ENCODE measurements at places on chromosomes 5 and 9.

GRCh38 chr5:176785184-176786145 lies 24.9 kb upstream of the UNC5A start:
- DNase-seq: no peak

- no peak for DNase-seq
Observed at GRCh38 chr9:82170866-82171265, 182.3 kb downstream of the SPATA31D1 start.

DNA sequence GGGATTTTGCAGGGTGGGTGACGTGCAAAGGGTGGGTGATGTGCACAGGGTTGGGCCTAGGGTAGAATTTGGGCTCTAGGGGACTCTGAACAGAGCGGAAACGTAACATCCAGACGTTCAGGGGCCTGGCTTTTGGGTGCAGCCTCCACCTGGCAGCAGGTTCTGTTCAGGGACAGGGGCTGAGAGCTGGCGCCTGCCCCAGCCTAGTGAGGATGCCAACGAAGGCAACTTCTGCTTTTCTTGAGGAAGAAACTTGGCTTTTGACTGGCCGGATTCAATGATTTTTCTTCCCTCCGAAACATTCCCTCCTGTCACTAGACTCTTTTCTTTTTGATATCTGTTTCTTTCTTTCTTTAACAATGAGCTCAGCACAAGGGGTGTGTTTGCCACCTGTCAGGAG lies 38.6 kb upstream of the SLC6A19 start:
- DNase-seq: no peak

- no peak for DNase-seq
Observed at GRCh38 chr5:125257997-125258396, 511.6 kb upstream of the ZNF608 start.

GRCh38 chr5:122719991-122720746 lies 54.7 kb upstream of the SNX2 start:
- no peak for DNase-seq

- DNase-seq: no peak
Observed at GRCh38 chr9:126838895-126839294, 21.5 kb upstream of the ZBTB34 start.

DNA sequence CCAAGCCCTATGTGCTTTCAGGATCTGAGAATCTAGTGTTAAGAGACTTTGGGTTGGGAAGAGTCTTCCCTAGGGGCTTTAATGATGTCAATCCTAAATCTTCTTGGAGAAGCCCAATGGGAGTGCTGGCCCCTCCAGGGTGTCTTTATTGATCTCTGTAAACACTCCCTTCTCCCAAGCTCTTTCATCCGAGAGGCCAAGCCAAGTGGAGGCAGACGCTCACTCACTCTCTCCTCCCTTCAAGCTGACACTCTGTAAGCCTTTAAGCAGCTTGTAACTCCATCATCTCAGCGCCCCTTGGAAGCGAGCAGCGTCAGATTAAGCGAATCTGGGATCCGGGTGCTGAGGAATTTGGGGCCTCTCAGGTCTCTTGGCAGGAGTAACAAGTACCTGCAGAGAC lies 37.7 kb downstream of the SPARC start:
- no peak for DNase-seq

GRCh38 chr5:6220346-6221088 lies 157.8 kb downstream of the MED10 start:
- DNase-seq: no peak

DNA sequence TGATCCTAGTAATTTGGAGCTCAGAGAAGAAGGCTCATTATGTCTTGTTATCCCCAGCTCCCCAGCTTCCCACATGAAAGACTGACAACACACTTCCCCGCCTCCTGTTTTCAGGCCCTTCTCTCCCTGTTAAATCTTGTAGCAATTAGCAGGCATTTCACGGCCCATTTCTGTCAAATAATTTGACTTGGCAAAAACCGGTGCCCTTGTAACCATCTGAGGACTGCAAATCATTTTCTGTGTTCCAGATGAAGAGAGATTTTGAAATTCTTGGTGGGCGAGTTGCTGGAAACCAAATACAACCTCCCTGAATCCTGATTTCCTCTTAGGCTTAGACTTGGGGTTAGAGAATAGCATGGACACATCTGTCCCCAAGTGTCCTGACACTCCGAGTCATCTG lies 109.7 kb downstream of the MSX2 start:
- no peak for DNase-seq

DNA sequence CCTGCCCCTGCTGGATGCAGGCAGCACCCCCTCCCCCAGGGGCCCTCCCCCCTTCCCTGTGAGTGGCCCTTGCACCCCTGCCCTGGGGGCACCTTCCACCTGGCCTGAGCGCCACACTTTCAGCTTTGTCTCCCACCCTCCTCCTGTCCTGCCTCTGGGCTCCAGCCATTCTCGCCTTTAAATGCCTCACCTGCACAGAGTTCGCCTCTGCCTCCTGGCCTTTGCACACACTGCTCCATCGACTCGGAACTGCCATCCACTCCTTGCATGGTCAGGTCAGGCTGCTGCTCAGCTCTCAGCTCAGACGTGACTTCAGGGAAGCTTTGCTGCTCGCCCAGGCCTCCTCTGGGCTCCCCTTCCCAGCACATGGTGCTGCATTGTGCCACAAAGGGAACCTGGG lies 10.2 kb downstream of the FAM163B start:
- no peak for DNase-seq

- DNase-seq: no peak
Observed at GRCh38 chr5:174430940-174431339, 293.4 kb upstream of the MSX2 start.

DNA sequence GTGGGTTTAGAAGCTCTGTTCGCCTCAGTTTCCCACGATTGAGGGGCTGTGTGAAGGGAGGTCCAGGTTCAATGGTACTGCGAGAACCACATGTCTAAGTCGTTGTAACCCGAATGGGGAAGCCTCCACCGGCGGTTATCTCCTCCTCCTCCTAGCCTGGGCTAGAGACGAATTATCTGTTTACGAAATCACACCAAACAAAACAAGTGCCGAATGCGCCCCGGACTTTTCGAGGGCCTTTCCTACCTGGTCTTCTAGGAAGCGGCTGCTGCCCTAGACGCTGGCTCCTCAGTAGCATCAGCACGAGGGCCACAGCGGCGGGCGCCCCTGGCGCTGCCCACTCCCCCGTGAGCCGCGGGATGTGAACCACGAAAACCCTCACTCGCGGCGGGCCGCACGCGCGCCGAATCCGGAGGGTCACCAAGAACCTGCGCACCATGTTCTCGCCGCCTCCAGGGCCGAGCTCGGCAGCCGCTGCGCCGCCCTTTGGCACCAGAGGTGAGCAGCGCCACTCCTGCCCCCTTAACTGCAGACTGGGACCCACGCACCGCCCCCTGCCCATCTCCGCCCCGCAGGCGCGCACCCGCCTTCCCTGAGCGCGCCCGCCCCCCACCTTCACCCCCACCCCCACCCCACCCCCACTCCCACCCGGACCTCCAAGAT lies at the start of gene CDKN2A:
TSS of gene CDKN2A (minus strand) at position 500 of the 663 bp plus-strand sequence.
- peak; percentile 58 for DNase-seq

DNA sequence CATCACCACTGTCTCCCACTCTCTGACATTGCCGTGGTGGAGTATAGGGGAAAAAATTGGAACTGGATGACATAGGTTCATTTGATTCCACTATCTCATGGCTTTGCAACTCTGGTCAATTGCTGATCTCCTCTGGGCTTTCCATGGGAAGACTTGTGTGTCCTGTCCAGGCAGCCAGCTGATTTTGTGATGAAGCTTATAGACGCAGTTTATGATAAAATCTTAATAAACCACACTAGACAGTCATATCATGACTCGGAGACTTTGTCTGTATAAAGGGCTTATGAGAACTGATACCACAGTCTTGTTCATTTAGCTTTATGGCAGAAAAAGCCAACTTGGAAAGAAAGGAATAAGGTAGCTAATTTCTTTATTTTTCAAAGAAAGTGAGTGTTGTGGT lies 296.5 kb downstream of the MAST4 start:
- DNase-seq: no peak
